ENCODE measurements at places on chromosomes 16 and 17. TPM values are rescaled to one million over a fixed set of nuclear protein-coding genes. Genes with fewer than 3 reads are reported as not detected.

CIBAR2 gene
- not detected for total RNA-seq

ADAMTS18 gene
- total RNA-seq, result 7.4 TPM

MT1M gene
- total RNA-seq, result 0.38 TPM

GOSR1 gene
- total RNA-seq, result 17.1 TPM

KCNG4 gene
- total RNA-seq, result not detected

TBC1D3G gene
- total RNA-seq, result not detected

TAC4 gene
- not detected for total RNA-seq

TP53TG3 gene
- total RNA-seq, result not detected

CENPN gene
- total RNA-seq, result 45.1 TPM

CTRB2 gene
- total RNA-seq, result not detected

TMEM235 gene
- under 0.01 TPM for total RNA-seq

EPN3 gene
- total RNA-seq, result 0.13 TPM

GRB7 gene
- total RNA-seq, result 0.13 TPM

FSCN2 gene
- 0.76 TPM for total RNA-seq
